Body of pancreas (tissue), 4 donors: ENCODE measurements at places on chromosomes 2 and 18.

- DNase-seq, result no peak
Observed at GRCh38 chr18:76167845-76168621, 327.0 kb downstream of the ZNF516 start.

DNA sequence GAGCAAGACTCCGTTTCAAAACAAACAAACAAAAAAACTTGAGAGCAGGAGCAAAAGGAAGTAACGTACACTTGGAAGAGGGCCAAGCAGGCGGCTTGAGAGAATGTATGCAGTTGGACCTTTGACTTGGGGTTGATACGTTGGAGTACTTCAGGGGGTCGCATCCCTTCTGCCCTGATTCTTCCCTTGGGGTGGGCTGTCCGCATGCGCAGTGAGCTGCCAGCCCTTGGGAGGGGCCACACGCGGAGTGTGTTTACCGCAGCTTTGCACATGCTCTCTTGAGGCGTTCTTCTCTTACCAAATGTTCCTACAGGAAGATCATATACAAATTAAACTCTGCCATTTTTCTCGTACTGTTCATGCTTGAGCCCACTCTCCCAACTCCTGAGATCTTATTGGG, 38.1 kb upstream of the SOCS6 start:
- no peak for DNase-seq

DNA sequence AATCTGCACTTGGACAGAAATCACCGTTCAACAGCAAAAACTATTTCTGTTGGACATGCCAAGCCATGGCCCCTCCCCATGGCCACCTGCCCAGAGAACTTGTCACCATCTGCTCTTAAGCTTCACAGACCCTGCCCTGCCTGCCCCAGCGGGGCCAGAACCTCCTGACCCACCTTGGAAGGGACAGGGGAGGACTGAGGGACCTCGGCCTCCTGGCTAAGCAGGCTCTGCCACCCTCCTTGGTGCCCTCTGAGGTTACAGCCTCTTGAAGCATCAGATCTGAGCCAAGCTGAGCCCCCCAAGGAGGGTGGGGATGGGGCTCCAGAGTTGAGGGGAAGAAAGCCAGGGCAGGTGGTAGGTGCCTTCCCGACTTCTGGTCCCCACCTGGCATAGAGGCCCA, 6.5 kb downstream of the TEX261 start:
- DNase-seq, result peak; percentile 21

- peak; percentile 85 for DNase-seq
Observed at GRCh38 chr2:42047488-42048298, at the start of gene PKDCC. Gene PKDCC (plus strand): TSS chr2:42048021. CDS start chr2:42048200, 179 bp downstream.

GRCh38 chr2:8525582-8526402, 156.1 kb upstream of the ID2 start:
- DNase-seq, result peak; percentile 95
